ENCODE measurements at places on chromosomes 6 and 20.

- no peak for DNase-seq
Observed at GRCh38 chr6:168666170-168666569, 225.2 kb downstream of the SMOC2 start.

DNA sequence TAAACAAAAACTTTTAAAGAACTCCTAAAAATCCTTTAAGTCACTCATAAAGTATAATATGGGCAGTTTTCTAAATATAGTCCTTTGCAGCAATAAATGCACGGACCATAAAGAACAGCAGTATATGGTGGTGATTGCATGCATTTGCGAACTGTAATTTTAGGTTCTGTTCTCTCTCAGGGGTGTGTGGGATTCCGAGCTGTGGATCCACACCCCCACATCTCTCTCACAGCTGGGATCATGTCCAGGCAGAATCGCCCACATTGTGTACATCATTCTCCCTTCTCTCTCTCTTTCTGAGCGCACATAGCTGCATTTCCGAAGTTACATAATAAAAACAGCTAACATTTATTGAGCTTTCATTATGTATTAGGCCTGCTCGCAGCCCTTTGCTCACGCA is 28.6 kb downstream of the SLC52A3 start:
- DNase-seq, result no peak

GRCh38 chr20:57291003-57291402 is 24.6 kb upstream of the BMP7 start:
- DNase-seq, result no peak

GRCh38 chr6:74752303-74752702 is 453.6 kb downstream of the COL12A1 start:
- no peak for DNase-seq

All from stimulated activated CD4-positive, alpha-beta T cell treated with anti-CD3 and anti-CD28 coated beads, TNF-alpha, amount 100 ng/mL, for 4 hours (primary cell).